Testis (tissue), 5 donors: ENCODE measurements at places on chromosomes 5 and 9. TPM values are rescaled to one million over a fixed set of nuclear protein-coding genes. Genes with fewer than 3 reads are reported as not detected.

DNA sequence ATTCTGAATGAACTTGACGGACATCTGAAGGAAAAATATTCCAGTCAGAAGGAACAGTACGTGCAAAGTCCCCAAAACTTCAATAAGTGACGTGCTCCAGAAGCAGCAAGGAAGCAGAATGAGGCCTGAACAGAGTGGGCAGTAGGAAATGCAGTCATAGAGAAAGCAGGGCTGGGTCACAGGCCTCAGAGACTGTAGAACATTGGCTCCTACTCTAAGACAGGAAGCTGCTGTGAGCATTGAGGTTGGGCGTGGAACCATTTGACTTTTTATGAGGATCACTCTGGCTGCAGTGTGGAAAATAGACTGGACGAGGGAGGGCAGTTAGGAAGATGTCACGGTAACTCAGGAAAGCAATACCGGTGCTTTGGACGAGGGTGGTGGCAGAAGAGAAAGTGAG lies 64.0 kb downstream of the DOCK8 start:
- DNase-seq: no peak
- no peaks in the 10 kb centered on the region for H3K36me3 ChIP-seq
- H3K4me3 ChIP-seq: no peak overlapping the region
- H3K4me1 ChIP-seq: no peaks in the 10 kb centered on the region
- H3K27ac ChIP-seq: no peak overlapping the region

GRCh38 chr9:37378613-37379004 lies 43.9 kb upstream of the GRHPR start:
- no peak overlapping the region for H3K27ac ChIP-seq
- H3K4me3 ChIP-seq: no peak overlapping the region

DNA sequence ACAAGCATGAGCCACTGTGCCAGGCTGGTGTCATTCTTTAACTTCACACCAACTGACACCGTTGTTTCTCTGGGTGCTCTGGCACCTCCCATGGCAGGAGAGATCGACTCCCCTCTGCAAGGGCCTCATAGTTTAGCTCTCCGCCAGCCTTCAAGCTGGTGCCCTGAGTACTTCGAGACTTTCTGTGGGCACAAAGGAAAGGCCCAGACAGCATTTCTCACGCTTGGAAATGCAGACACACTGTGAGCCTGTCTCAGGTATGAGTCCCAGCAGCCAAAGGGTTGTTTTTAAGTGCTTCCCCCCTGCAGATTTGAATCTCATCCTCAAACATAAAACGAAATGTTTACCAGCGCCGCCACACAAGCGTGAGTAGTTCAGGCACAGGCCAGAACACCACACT lies 11.1 kb upstream of the TCF7 start:
- H3K4me1 ChIP-seq: no peaks in the 10 kb centered on the region
- DNase-seq: no peak
- H3K4me3 ChIP-seq: no peak overlapping the region
- H3K27ac ChIP-seq: no peak overlapping the region
- H3K27me3 ChIP-seq: no peaks in the 10 kb centered on the region

- no peak overlapping the region for H3K27ac ChIP-seq
- H3K4me1 ChIP-seq: no peaks in the 10 kb centered on the region
- no peaks in the 10 kb centered on the region for H3K36me3 ChIP-seq
- H3K27me3 ChIP-seq: no peaks in the 10 kb centered on the region
Observed at GRCh38 chr5:112119508-112119907, 299.6 kb downstream of the EPB41L4A start.

DNA sequence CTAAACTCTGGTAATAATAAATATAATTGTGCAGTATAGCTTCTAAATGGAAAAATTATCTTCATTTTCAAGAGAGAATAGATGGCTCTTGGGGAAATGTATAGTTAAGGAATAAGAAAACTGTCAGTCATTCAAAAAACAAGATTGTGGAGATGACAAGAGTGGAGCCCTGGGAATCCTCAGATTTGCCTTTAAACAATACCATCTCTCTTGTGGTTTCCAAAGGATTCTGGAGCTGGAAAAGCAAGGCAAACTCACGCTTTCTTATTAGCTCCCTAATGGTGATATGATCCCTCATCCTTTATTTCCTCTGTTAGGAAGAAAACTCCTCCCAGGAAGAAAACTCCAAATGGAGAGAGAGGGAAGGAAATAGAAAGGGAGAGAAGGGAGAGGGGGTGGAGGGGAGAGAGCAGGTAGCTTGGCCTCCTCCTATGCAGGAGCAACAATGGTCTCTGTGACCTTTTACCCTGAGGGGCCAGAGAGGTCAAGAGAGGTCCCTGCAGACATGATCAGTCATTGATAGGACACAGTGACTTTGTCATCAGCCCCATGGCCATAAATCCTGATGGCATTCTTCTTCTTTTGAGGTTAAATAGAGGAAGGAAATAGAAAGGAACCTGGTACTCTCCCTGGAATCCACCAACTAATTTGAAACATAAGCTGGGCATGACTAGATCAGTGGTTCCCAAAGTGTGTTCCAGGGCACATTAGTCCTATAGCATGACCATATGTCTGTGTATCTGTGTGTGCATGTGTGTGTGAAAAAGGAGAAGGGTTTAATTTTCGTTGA lies 312.2 kb downstream of the ARRDC3 start:
- H3K27me3 ChIP-seq: no peaks in the 10 kb centered on the region
- no peak overlapping the region for H3K4me3 ChIP-seq
- DNase-seq: no peak
- H3K27ac ChIP-seq: no peak overlapping the region
- H3K36me3 ChIP-seq: no peaks in the 10 kb centered on the region
- no peaks in the 10 kb centered on the region for H3K4me1 ChIP-seq

The ANKRD18B gene
- total RNA-seq: 33.6 TPM

DNA sequence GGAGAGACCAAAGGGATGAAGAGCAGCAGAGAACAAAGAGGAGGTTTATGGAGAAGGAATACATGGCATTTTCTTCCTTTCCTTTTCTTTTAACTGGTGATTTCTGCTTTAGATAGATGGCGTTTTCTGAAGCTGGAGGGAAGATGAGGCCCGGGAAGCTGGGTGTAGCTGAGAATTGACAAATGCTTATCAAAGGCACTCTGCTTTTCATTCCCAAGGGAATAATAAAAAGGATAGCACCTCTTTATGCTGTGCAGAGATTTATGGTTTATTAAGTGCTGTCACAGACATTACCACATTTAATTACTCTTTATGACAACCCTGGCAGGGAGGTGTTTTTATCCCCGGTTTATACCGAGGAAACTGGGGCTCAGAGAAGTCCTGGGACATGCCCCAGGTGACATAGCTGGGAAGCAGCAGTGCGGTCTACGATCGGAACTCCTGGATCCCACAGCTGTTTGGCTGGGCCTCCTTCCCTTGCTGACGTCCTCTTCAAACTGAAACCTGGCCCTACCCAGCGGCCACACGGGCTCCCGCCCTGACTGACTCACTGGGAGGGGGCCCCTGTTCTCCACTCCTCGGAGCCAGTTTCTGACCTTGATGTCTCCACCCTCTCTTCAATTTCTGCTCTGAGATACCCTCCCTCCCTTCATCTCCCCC lies 8.2 kb upstream of the EPB41L4B start:
- peaks cover 13% of the 10 kb centered on the region for H3K4me1 ChIP-seq
- peak; percentile 57 for DNase-seq
- no peaks in the 10 kb centered on the region for H3K36me3 ChIP-seq
- no peak overlapping the region for H3K4me3 ChIP-seq
- no peaks in the 10 kb centered on the region for H3K27me3 ChIP-seq

The CD274 gene
- total RNA-seq: 1.5 TPM

- H3K4me1 ChIP-seq: peaks cover 6% of the 10 kb centered on the region
- no peak overlapping the region for H3K27ac ChIP-seq
- no peak for DNase-seq
- no peaks in the 10 kb centered on the region for H3K27me3 ChIP-seq
- no peak overlapping the region for H3K4me3 ChIP-seq
Observed at GRCh38 chr5:82164176-82164976, 113.8 kb downstream of the RPS23 start.

The DOCK8 gene
- 51.4 TPM for total RNA-seq

- no peak for DNase-seq
- H3K4me3 ChIP-seq: no peak overlapping the region
- H3K27me3 ChIP-seq: no peaks in the 10 kb centered on the region
Observed at GRCh38 chr5:1788828-1789227, 10.8 kb downstream of the MRPL36 start.

The SLCO6A1 gene
- total RNA-seq: 20.4 TPM
